ENCODE measurements at places on chromosomes 5 and 9. TPM values are rescaled to one million over a fixed set of nuclear protein-coding genes. Genes with fewer than 3 reads are reported as not detected.

The ALDH1A1 gene
- 474 TPM for total RNA-seq

- no peaks in the 10 kb centered on the region for H3K36me3 ChIP-seq
- no peak overlapping the region for H3K27ac ChIP-seq
- no peaks in the 10 kb centered on the region for H3K27me3 ChIP-seq
- DNase-seq: no peak
These were observed 476.6 kb upstream of the SGCD start for GRCh38 chr5:155850370-155850769.

- H3K4me1 ChIP-seq: peaks cover 18% of the 10 kb centered on the region
- H3K4me3 ChIP-seq: peak overlapping the region; percentile 80
- H3K36me3 ChIP-seq: no peaks in the 10 kb centered on the region
- peak; percentile 46 for DNase-seq
- peak overlapping the region; percentile 91 for H3K27ac ChIP-seq
- H3K27me3 ChIP-seq: no peaks in the 10 kb centered on the region
These were observed 960 bp downstream of the CANX start for GRCh38 chr5:179699616-179700237.

DNA sequence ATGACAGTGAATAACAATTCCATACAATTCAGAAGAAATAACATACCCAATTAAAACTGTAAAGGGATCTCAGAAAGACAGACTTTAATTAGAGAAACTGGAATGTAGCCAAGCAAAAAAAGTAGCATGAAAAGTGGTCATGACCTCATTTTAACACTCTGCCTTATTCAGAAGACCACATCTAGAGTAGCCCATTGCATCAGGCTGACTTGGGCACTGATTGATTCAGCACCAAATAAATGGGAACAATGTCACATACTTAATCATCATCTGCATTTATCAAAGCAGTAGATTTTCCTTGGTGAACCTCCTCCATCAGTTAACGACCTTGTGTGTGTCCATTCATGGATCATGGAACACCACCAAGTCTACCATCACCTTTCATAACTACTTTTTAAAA, 992.1 kb downstream of the NR2F1-AS1 start:
- H3K4me3 ChIP-seq: no peak overlapping the region
- no peaks in the 10 kb centered on the region for H3K4me1 ChIP-seq
- H3K27me3 ChIP-seq: no peaks in the 10 kb centered on the region
- H3K36me3 ChIP-seq: no peaks in the 10 kb centered on the region
- no peak overlapping the region for H3K27ac ChIP-seq
- DNase-seq: no peak

DNA sequence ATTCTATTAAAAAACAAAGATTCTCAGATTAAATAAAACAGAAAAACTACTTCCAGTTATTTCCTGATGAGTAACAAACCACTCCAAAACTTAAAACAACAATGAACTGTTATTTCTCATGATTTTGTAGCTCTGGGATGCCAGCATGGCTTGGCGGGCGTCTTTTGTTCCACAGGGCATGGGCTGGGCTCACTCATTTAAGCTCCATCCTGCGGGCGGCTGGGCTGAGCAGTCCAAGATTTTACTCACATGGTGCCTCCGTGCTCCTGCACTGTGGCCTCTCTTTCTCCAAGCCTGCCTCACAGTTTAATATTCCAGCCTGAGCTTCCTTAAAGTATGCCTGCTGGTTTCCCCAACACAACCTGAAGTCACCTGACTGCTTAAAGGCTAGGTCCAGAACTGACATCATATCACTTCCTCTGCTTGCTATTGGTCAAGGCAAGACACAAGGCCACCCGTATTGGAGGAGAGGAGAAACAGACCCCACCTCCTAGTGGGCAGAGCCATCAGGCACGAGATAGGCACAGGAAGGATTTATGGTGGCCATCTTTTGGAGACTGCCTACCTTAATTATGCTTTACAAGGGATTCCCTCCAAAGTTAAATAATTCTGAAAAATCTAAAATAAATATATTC, 41.6 kb upstream of the ZBTB43 start:
- H3K4me1 ChIP-seq: no peaks in the 10 kb centered on the region
- no peaks in the 10 kb centered on the region for H3K27me3 ChIP-seq
- H3K36me3 ChIP-seq: no peaks in the 10 kb centered on the region
- DNase-seq: peak; percentile 64

The ENTPD2 gene
- total RNA-seq: 5.7 TPM

All from testis (tissue), 5 donors.